Small intestine (tissue), 16 donors: ENCODE measurements at places on chromosomes 5 and 9.
A peak's percentile ranks its signal among the peaks of the same experiment; 100 is the strongest.

GRCh38 chr9:116059466-116059865 lies 94.1 kb upstream of the PAPPA start:
- no peak overlapping the region for H3K4me3 ChIP-seq
- no peaks in the 10 kb centered on the region for H3K27me3 ChIP-seq
- H3K27ac ChIP-seq: no peak overlapping the region
- no peak for DNase-seq
- H3K4me1 ChIP-seq: no peaks in the 10 kb centered on the region
- H3K36me3 ChIP-seq: no peaks in the 10 kb centered on the region

DNA sequence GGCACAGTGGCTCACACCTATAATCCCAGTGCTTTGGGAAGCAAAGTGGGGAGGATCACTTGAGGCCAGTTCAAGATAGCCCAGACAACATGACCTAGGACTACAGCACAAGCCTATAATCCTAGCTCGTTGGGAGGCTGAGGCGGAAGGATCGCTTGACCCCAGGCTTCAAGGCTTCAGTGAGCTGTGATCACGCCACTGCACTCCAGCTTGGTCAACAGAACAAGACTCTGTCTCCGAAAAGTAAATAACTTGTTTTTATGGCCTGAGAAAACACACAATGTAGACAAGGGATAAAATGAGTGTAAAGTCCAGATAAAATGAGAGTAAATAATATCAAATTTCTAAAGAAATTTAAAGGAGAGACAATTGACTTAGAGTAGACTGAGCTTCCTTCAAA lies 26.3 kb downstream of the SHLD3 start:
- no peak for DNase-seq
- H3K4me1 ChIP-seq: no peaks in the 10 kb centered on the region
- no peak overlapping the region for H3K27ac ChIP-seq

- H3K27ac ChIP-seq: peak overlapping the region; percentile 77
- H3K4me3 ChIP-seq: no peak overlapping the region
- H3K27me3 ChIP-seq: no peaks in the 10 kb centered on the region
- no peak for DNase-seq
- peaks cover 5% of the 10 kb centered on the region for H3K36me3 ChIP-seq
- H3K4me1 ChIP-seq: no peaks in the 10 kb centered on the region
Observed at GRCh38 chr9:95018099-95018936, 291.8 kb downstream of the AOPEP start.

DNA sequence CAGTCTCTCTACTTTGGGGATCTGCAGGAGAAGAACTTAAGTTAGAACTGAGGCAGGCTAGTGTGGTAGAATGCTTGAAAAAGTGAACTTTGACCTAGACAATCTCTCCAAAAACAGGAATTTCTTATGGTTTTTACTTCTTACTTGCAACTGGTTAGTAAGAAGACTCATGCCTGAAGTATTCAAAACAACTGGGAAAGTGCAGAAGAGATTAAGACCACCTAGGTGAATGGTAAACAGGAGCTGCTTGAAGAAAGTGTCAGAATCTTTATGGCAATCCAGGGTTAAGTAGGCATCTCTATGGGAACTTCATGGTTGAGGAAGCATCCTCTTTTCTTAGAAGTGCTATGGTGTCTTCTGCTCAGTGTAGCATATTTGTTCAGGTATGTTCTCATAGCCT lies 428.6 kb upstream of the TLE4 start:
- H3K4me3 ChIP-seq: no peak overlapping the region
- no peak overlapping the region for H3K27ac ChIP-seq
- H3K36me3 ChIP-seq: no peaks in the 10 kb centered on the region

- H3K4me1 ChIP-seq: no peaks in the 10 kb centered on the region
- H3K27me3 ChIP-seq: no peaks in the 10 kb centered on the region
- no peak for DNase-seq
- no peak overlapping the region for H3K4me3 ChIP-seq
Observed at GRCh38 chr5:89246864-89247263, 363.9 kb upstream of the MEF2C start.
